ENCODE measurements at places on chromosomes 3 and 15.
A peak's percentile ranks its signal among the peaks of the same experiment; 100 is the strongest.

DNA sequence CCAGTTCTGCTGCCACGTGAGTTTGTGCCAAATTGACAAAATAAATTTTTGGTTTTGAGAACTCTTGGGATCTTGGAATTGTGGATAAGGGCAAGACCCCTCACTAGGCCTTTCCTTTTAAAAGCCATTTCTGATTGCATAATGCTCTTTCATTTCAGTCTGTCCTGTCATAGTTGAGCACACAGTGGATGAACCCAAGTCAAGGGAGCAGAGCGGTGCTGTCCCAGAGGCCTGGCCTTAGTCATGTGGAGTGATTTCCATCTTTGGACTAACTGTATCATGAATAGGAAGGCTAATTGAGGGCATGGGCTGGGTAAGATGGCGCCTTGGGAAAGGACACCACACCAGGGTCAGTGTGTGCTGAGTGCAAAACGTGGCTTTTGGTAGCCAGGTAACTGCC lies 304.0 kb downstream of the UACA start:
- DNase-seq: no peak

DNA sequence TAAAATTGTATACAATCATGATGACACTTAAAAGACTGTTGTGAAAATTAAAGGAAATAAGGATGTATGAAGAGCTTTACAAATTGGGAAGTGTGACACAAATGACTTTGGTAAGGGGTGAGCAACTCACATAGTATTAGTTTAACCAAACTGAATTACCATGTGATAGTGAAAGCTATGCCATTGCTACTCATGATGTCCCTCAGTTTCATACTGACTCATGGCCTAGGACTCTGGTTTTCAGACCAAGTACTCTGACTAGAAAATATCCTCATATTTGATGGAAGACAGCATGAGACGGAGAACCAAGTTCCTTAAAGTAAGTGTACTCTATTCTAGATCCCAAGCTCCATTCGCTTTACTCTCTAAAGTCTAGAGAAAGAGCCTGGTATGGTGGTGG lies 203.2 kb upstream of the ICE2 start:
- no peak for DNase-seq

DNA sequence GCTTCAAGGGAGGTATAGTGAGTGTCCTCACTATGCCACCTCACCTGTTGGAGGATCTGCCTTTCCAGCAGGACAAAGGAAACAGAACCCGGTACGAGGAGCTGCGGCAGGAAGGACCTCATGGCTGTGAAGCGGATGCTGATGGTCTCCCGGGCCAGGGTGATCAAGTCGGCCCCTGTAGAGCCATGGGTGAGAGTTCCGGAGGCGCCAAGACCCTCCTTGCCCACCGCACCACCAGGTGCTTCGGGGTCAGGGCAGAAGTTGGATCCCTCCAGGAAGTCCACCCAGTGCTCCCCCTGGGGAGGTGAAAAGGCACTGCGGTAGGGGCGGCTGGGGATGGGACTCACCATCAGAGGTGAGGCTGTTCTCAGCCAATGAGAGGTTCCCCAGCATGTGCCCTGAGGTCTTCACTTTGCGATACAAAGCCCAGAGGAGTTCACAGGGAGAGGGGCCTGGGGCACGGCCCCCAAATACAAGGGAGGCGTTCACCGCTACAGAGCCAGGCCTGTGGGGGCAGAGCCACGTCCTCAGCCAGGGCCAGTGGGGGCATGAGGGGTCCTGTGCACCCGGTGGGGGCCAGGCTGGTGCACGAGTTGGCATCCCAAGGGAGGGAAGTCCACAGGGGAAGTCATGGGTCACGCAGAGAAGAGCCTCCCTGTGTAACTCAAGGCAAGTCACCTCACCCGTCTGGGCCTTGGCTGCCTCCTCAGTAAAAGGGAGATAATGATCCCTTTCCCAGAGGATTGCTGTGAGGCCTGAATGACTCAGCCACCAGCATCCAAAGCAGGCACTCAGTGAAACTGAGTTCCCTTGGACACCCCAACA lies 27.7 kb downstream of the C15orf39 start:
- DNase-seq: no peak

DNA sequence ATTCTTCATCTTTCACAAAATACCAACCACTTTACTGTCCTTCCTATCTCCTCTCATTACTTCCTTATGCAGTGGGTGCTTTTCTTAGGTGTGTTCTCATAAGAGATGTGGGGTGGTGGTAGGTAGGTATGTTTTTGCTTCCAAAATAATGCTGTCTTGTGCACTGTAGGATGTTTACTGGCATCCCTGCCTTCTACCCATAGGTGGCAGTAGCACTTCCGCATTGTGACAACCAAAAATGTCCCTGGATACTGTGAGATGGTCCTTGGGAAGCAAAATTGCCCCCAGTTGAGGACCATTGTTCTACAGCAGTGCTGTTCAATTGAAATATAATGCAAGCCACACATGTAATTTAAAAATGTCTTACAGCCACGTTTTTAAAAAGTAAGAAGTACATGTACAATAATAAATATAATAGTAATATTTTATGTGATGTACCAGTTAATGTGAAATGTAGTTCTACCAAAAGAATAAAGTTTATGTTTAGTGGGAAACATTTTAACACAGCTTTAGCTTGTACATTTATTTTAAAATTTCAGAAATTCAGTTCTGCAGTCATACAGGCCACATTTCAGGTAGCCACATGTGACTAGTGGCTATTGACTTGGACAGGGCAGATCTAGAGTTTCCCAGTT lies 75.2 kb downstream of the NEO1 start:
- peak; percentile 15 for DNase-seq

- no peak for DNase-seq
Measured at GRCh38 chr3:81406318-81406717, 355.1 kb downstream of the GBE1 start.

GRCh38 chr15:91553196-91553854 lies 300.2 kb upstream of the SLCO3A1 start:
- DNase-seq: no peak

GRCh38 chr3:127732303-127732702 lies 59.6 kb downstream of the ABTB1 start:
- DNase-seq: no peak

GRCh38 chr3:146200461-146201220 lies 39.7 kb upstream of the PLOD2 start:
- DNase-seq: no peak

DNA sequence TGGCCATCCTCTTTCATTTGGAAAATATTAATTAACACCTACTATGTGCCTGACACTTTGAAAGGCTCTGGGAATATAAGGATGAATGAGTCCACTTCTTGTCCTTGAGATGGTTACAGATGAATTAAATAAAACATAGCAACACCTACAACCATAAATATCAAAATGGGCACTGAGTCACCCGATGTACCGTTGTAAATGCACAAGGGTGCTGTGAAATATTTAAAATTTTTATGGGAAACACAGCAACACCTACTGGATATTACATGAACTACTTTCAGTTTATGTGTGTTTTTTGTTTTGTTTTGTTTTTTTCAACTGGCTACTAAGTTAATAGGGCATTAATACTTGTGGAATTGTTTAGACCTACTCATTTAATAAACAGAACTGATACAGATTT lies 239.0 kb upstream of the NAALADL2 start:
- no peak for DNase-seq

DNA sequence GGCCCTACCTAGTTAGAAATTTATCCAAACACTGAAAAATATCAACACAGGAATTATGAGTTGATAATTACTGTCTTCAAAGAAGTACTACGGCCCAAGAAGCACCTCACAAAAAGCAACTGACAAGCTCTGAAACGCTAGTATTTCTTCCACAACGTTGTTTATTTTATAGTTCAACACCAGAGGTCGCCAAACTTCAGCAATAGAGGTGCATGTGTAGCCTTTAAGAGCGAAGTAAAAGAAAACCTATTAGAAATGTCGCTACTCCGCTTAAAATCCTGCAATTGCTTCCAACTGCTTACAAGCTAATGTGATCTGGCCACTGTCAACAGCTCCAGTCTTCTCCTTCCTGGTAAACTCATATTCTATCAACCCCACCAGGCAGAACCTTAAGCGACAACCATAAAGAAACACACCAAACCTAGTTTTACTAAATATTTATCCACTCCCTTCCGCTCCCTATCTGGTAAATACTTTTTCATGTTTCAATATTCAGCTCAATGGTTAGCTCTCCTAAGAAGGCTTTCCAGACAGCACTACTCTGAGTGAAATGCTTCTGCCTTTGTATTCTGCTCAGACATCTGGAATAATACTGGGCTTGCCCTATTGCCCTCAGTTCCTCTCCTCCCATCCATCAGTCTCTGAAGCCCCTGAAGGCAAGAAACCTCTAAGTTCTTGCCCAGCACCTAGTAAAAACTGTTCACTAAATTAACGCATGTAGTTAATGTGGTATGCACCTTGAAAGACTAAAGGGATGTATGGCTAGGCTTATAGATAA lies 110.2 kb downstream of the NR1I2 start:
- peak; percentile 36 for DNase-seq

All from stimulated activated naive CD8-positive, alpha-beta T cell treated with anti-CD3 and anti-CD28 coated beads, Interleukin-15, amount 100 ng/mL, for 72 hours (primary cell).